ENCODE measurements at places on chromosomes 2 and 18.
A peak's percentile ranks its signal among the peaks of the same experiment; 100 is the strongest.

GRCh38 chr2:216758256-216759155 lies 63.2 kb upstream of the IGFBP5 start:
- peak; percentile 10 for DNase-seq

DNA sequence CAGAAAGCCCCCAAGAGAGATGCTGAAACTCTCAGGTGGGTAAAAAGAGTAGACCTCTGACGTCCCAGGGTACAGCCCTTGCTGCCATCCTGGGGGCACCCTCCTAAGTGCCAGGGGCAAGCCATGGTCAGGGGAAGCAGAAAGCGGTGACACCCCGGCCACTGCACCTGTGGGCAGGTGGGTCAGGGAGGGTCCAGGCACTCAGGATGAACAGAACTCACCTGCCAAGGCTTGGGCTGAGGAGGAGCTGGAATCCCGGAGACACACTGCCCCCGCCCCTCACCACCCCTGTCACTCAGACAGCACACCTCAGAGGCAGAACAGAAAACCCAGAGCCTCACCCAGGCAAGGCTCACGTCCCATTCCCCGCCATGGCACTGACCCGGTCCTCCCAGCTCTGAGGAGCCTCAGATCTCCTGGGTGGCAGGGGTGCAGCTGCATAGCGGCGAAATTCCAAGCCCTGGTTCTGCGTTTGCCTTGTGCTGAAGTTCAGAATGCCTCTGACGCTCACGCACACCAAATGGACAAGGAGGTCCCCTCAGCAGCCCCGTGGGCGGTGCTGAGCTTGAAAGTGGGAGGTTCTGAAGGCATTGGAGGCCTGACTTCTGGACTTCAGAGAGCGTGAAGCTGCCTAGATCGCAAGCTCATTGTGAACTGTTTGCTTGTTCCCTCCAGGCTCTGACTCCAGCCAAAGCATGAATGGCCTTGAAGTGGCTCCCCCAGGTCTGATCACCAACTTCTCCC lies 4.3 kb downstream of the GPR17 start:
- DNase-seq: no peak

DNA sequence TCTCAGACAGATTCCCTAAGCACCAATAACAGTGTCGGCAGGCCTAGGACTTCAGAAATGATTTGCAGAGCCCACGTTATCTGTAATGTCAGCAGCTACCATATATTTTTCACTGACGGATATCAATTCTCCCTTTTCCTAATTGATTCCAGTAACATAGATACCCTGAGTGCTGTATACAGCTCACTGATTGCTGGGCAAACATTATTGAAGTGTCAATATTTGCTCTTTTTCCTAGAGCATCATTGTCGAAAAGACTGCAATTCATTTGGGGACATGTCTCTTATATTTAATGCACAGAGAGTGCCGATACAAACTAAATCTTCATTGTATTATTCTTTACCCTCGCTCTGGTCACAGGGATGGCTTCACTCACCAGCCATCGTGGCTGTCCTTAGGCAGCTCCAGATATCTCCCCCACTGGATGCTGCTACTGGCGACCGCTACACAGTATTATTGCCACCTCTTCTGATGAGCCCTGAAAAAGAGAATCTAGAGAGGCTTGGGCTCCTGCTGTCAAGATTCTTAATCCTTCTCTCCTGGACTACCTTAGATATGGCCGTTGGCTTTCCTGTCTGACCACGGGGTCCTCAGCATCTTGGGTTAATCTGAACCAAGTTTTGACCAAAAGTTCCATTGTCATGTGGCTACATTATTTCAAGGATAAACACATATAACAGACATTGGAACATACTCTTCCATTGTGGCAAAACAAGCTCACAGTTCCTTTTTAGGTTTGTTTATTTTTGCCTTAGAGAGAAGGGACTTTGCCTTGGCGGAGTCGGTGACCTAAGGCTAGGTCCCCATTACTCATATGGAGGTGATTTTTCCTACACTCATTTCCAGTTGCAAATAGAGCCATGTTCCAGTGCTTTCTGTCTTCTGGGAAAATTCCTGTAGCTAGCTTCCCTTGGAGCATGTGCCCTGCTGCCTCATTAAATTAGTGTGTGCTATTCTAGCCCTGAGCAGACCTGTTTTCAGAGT lies 105.4 kb downstream of the CPO start:
- no peak for DNase-seq

DNA sequence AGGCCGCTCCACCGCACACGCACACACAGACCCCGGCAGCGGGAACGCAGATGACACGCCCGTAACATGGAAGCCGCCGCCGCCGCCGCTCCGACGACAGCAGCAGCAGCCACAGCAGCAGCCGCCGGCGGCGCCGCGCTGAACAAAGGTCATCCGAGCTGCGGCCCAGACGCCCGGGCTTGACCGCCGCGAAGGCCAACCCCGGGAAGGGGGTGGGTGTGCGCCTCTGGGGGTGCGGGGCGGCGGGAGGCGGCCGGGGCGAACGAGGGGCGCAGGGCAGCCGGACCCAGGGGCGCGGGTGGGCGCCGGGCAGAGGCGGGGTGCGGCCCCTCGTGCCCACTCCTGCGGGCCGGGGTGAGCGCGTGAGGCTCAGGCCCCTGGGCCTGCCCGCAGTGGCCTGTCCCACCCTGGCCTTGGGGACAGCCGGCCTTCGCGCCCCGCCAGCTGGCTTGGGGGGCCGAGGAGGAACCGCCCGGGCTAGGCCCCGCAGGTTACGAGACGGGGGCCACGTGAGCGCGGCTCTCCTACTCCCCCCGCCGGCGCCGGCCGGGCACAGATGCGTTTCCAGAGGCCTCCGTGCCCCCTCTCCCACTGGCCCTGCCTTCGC lies 1.0 kb upstream of the ZNF532 start:
- peak; percentile 79 for DNase-seq

DNA sequence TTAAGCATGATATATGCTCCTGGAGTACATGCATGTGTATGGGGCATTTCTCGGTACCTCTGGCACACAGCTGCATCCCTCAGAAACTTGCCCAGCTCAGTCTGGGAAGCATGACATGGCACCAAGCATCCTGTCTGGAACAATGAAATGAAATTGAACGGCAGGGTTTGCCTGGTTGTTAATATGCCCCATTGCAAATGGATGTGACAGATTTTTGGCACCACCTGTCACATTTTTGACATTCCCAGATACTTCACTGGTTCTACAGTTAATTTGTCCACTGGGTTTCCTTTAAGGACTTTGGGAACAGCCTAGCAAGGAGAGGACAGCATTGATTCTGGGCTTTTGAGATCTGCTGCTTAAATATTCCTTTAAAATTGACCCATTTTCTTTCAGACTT lies 305.8 kb downstream of the TSN start:
- DNase-seq: no peak

DNA sequence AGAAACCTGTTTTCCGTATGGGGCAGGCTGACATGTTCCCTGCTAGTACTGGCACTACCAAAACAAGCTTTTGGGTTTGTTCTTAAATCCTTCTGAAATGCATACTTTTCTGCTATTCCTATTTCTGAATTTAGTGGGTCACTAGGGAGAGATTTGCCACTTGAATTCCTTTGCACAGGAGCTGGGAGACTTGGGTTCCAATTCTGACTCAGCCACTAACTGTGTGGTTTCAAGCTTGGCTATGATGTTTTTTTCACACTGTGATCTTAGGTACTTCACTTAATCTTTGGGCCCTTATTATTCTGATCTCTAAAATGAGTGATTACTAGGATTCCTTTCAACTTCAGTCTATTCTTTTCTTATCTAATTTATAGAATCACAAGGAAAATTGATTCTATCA lies 105.5 kb downstream of the BCL11A start:
- no peak for DNase-seq

DNA sequence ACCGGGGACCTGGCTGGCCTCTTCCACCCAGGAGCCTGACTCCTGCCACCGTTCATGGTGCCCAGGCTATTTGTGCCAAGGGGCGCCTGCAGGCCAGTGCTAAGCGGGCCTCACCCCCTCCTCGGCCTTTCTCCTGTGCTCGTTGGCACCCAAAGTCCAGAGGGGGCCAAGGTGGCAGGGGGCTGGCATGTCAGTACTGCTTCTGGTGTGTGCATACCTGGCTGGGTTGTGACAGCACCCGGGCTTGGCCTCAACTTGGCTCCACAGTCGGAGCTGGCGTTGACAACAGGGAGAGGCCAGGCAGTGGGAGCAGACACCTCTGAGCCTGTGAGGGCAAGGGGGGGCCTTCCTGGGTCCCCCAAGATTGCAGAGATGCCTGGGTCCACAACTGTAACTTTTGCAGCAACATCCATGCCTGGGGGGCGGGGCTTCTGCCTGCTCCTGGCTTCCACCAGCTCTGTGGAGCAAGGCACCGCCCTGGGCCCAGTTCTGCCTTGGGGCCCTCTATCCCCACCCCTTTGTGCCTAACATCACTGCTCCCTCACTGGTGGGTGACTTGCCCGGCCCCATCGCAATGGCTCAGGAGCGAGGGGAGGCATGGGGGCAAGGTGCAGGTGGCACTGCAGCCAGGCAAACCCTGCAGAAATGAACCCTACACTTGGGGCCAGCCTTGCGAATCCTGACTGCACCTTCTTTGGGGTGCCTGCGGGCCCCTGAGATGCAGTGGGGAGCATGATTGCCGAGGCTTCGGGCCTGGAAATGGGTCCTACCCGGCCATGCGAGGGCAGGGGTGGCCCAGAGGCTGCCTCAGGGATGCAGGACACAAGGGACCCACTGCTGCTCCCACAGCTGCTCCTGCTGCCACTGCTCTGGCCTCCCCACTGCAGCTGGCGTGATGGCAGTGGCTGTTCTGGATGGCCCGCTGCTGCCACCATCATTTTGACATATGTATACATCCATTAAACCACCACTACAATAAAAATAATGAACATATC lies 35.9 kb downstream of the PTPN4 start:
- DNase-seq: no peak

DNA sequence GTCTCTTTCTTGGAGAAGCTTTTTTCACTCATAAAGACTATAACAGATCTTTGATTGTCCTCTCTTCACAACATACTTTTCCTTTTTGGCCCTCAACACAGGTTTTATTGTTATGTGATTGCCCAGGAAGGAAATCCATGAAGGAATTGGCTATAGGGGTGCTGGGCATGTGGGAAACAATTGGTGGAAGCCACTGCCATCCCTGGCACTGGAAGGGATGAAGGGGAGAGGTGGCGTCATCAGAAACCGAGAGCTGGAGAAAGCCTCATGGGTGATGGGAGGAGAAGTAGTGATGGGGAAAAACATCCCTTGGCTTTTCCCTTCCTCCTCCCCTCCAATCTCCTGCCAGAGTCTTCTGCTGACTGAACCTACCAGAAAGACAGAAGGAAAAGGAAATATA lies 106.2 kb downstream of the SPOPL start:
- no peak for DNase-seq

DNA sequence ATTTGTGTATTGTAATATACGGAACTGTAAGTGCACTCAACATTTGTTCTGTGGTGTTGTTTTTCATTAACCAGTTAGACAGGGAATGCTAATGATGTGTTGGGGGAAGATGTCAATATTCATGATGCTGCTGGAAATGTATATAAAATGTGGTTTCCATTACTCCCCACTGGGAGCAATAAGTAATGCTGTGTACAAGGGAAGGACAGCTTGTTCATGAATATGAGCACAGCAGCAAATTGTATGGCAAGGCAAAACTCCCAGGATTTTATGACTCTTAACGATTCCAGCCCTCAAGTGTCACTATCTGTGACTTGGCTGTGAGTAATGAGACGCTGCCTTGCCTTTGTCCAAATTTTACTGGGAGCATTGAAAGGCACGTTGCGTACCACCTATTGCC lies 312.4 kb upstream of the DDX18 start:
- DNase-seq: no peak

DNA sequence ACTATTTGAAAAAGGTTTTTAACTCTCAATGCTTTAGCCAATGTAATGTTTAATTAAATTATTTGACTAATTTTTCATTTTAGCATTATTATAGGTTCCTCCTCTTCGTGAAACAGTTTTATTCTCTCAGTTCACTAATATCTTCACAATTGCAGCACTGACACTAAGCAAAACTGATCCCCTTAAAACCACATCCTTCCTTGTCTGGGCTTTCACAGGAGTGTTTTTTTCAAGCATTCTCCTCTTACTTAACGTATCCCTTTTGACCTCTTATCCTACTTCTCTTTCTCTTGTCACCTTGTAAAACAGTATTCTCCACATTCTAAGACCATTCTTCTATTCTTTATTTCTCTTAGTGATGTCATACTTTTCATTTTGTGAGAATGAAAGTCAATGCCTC lies 112.8 kb downstream of the DSC3 start:
- no peak for DNase-seq

GRCh38 chr2:161416708-161417437 lies 776 bp downstream of the TBR1 start:
- DNase-seq: peak; percentile 62

DNA sequence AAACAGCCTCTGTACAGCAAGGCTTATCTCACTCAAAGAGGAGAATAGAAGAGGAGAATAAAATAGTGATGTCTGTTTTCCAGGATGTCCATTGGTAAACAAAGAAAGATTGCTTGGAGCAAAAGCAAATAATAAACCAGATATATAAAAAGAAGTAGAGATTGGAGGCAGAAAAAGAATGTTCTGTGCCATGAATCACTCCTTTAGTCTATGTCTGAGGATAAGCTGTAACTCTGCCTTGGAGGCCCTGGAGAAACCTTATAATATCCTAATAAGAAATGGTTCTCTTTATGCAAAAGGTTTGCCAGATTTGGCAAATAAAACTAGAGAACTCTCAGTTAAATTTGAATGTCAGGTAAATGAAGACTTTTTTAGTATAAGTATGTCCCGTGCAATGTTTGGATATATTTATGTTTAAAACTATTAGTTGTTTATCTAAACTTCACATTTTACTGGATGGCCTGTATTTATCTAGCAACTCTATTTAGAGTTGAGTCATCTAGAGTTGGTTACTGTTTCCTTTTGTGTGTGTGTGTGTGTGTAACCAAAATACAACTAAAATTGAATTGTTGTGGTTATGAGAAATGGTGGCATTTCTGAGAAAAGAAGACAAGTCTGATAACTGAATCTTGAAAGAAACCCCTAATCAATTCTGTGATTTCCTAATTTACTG lies 510.3 kb upstream of the SETBP1 start:
- no peak for DNase-seq

DNA sequence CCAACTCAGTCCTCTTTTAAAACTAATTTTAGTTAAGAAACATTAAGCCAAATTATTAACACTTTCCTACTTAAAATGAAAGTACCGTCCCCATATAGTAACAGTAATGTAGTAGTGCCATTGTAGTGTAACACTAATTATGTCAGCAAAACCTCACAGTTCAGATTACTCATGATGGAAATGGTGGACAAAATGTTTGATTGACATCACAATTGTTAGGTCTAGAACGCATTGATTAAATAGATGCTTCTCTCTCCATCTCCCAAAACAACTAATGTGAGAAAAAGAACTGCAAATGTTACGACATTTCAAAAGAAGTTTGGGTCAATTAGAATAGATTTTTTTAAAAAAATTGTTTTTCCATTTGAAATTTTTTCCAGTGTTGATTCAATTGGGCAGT lies 1.2 kb upstream of the ATF2 start:
- peak; percentile 20 for DNase-seq

Measured in eye (tissue), 1 donor.